Dermis microvascular lymphatic vessel endothelial cell (primary cell): ENCODE measurements at places on chromosomes 12 and 14.

DNA sequence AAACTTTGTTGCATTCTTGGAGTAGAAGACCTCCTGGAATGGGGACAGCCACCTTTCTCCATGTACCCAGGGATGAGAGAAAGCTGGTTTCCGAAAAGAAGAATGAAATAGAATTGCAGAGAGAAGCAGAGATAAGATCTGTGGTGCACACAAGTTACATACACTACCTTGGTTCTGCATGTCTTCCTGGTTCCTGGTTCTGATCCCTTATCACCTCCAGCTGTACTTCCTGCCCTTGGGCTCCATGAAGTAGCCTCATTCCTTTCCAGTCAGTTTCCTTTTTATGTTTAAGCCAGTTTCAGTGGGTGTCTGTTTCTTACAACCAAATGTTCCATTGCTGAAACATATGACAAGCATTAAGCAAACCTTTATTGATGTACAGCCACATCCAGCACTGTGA lies 69.3 kb downstream of the FBXW8 start:
- no peak for DNase-seq

DNA sequence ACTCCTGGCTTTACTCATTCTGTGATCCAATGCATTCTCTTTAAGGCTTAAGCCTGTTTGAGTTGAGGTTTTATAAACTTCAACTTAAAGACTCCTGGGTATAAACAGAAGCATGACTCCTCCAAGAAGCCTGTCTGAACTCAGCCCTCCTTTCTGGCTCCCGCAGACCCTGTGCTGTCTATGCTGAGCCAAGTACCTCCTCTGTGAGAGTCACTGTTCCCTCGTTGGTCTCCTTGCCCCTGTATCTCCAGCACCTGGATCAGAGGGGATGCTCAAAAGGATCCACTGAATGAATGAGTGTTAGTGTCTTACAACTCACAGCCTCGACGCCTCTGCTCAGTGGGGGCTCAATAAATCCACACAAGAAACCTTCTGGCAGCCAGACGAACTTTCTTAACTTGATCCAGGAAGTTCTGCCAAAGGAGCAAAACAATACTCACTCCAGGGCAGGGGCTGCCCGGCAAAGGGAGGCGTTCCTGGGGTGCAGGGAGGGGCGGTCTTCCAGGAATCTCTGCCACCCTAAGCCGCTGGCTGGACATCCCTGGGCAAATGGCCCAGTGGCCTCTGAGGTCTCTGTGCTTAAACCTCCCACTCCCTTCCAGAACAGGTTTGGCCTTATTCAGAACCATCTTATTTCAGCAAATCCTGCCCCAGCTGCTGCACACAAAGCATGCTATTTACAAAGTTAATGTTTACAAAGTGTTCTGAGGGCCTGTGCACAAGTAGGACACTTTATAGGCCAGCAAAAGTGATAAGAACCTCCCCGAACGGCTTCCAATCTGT lies 32.9 kb downstream of the MAP1LC3B2 start:
- no peak for DNase-seq

DNA sequence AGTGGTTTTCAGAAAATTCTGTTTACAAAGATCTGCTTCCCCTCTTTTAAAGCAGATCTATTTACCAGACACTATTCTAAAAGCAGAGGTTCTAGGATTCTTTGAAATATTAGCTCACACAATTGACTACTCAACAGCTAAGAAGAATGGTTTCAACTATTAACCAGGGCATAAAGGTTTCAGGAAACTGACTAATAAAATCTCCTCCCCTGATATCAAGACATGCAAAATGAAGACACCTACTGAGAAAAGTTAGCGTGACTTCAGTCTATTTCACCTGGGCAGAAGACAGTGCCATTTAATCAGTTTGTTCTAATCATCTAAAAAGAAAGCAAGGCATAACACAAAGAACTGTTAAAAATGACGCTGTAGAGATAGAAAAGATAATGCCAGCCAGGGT lies 22.2 kb downstream of the DAD1 start:
- DNase-seq: peak; percentile 41

GRCh38 chr12:111788178-111788654 lies 21.5 kb downstream of the ALDH2 start:
- no peak for DNase-seq

- DNase-seq: no peak
Measured at GRCh38 chr12:11460343-11461023, 65.1 kb upstream of the PRB2 start.

DNA sequence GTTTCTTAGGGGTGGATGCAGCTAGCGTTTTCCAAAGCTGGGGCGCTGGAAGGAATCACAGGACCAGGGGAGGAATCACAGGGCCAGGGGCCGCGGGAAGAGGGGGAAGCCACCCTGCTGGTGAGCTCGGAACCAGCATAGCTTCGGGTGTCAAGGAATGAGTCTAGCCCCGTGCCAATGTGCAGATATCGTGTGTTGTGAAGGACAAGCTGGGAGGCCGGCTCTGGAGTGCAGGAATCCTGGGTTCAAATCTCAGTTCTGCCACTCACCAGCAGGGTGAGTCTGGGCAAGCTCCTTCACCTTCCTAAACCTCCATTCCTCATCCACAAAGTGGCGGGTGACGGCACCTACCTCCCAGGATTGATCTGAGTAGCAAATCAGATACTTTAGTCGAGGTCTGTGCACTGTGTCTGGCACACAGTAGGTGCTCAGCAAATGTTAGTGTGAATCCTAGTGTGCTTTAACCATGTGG lies 53.6 kb upstream of the RIN3 start:
- DNase-seq: no peak
